ENCODE measurements at places on chromosomes 3 and 15.

DNA sequence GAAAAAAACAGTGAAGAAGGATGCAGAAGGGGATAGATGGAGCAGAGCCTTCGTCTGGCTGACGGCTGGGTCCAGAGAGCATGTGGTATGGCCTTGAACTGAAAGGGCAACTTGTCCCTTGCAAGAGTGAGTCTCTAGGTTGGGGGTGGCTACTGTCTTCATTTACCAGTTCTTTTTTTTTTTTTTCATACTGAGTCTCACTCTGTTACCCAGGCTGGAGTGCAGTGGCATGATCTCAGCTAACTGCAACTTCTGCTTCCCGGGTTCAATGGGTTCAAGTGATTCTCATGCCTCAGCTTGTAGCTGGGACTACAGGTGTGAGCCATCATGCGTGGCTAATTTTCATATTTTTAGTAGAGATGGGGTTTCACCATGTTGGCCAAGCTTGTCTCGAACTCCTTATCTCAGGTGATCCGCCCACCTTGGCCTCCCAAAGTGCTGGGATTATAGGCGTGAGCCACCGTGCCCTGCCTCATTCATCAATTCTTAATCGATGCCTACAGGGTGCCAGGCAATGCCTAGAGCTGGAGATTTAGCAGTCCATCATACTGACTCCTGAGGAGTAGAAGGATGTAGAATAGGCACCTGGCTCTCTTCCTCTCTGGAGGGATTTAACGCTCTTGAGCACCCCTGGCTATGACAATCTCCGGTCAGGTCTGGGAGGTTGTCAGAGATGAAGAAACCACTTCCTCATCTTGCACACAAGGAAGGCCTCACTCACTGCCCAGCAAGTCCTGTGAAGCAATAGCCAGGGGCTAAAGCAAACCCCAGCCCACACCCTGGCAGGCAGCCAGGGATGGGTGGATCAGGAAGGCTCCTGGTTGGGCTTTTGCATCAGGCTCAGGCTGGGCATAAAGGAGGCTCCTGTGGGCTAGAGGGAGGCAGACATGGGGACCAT is at the start of gene CAMP:
CAMP (plus strand) TSS at position 880 of the 898 bp plus-strand sequence; CDS start at position 897, 17 bp downstream.
- no peak for DNase-seq

DNA sequence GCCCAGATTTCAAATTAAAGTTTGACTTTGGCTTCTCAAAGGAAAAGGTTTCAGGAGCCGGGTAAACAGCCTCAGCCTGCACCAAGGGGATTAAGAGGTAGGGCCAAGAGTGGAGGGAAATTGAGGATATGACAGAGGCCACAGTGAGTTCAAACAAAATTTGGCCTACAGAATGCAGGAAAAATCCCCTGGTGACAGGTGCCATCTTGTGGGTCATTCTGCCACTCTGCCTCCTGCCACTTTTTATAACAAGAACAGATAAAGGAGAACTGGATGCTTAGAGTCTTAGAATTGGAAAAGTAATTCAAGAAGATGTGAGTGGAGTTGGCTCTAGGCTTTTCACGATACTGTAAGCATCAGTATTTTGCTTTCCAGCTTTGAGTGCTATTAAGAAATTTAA is 253.2 kb downstream of the NR2F2 start:
- DNase-seq, result no peak

DNA sequence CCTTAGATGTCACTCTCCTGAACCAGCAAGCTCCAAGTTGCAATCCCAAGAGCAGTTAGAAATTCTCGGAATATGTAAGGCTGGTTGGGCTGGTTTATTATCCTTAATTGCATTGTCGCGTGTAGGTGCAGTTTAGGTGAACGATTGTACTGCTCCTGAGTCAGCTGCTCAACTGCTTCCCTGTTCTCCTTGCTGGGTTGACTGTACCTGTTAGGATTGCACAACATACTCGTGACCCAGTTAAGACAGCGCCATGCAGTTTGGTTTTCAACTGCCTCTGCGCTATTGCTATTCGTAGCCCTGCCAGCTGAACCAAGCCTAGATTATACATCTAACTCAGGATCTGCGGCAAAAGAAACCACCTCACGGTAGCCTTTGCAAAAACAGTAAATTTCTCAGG is 41.0 kb downstream of the BCL2L10 start:
- DNase-seq, result no peak

DNA sequence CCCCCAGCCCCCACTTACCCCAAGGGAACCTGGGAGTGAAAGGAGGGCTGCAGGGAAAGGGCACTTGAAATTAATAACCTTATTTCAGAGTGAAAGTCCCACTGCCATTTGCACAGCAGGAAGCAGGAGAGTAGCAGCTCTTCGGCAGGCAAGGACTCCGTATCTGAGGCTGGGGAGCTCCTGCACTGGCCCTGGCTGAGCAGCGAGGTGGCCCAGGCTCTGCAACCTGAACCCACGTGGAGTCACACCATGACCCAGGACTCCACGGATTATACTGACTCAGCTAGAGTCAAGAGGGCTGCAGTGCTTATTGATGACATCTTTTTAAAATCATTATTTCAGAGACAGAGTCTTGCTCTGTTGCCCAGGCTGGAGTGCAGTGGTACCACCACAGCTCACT is 214.5 kb downstream of the XXYLT1 start:
- DNase-seq, result no peak

GRCh38 chr3:138578141-138578540 is 15.9 kb downstream of the CEP70 start:
- DNase-seq, result no peak

- no peak for DNase-seq
Measured at GRCh38 chr3:25113891-25114290, 314.2 kb upstream of the RARB start.

DNA sequence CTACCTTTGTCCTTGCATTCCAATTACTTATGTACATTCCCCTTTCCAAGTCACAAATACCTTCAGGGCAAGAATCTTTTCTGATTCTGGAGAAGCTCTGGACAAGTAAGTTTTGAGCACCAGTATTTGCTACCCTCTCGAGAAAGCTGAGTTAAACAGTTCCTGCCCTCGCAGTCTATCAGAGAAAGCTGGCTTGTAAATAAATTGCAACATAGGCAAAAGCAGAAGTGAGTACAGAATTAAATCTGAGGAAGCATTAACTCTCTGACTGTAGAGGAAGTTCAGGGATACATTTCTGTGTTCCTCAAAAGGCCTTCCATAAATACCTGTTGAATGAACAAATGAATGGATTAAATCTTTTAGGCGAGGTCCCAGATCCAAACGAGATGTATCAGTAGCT is 1.2 kb downstream of the OSBPL11 start:
- DNase-seq, result no peak

Measured in stimulated activated CD4-positive, alpha-beta T cell treated with anti-CD3 and anti-CD28 coated beads, Interleukin-2, amount 100 ng/mL, for 48 hours (primary cell).